ENCODE measurements at places on chromosomes 5 and 9.

GRCh38 chr5:178319541-178320041, 87.0 kb upstream of the PHYKPL start:
- peak; percentile 79 for DNase-seq

DNA sequence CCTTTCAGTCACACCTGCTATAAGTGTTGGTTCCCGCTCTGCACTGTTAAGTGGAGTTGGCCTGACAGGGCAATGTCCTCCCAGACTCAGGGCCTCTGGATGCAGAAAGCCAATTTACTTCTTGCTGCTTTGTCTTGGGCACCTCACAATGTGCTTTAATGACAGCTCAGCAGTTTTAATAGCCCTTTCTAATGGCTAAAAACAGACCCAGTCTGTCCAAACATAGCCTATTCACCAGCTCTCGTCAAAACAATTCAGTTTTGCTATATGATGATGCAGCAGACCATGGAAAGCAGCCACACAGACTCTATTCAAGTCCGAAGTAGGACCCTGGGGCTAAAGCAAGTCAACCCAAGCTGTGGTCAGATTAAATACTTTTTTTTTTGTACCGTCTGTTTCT, 529.1 kb upstream of the SEMA6A start:
- no peak for DNase-seq

DNA sequence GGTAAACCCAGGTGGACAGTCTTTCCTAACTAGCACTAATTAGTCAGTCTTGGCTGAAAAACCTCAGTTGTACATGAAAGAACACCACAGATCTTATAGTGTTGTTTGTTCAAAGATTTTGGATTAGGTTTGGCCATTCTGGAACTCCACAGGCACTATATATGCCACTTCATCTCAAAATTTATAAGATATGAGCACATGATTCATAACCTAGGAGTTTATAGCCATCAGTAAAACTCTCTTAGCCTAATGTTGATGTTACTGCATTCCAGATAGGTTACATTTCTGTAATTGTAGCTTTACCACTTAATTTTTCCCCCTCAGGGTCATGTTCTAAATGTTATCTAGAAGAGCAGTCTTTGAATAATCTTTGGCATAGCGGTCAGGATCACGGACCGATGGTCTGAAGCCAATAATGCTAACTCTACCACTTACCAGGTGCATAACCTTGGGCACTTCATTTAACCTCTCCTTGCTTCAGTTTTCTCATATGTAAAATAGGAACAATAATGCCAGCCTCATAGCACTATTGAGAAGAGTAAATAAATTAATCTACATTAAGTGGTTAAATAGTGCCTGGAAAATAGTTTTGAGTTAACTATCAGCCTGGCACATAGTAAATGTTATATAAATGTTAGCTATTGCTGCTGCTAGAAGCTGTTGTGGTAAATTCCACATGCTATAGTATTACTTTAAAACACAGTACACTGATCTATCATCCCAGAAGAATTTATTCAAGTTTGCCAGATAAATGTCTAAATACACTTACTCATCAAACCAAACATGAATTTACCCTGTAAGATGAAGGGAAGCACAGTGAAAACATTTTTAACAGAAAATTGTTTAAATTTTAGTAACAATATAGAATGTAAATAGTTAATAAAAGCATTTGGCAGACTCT, 743.9 kb downstream of the NR2F1-AS1 start:
- no peak for DNase-seq

- DNase-seq: peak; percentile 56
Measured at GRCh38 chr5:135944967-135945560, 9.7 kb downstream of the LECT2 start.

DNA sequence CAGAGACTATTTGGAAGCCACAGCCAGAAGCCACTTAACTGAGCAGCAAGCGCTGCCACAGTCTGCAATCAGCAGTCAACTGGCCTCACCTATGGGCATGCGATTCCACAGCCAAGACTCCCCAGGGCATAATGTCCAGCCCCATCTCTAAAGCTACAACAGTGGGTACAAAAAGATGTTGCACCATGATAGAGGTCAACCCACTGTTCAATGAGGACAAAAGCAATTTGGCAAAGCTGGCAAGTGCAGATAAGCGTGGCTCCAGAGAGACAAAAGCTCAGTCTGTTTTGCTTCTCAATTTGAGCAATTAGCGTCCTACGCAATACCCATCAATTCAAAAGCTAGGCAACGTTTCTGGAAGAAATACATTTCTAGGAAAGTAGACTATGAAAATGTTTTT, 3.2 kb downstream of the TAS2R1 start:
- DNase-seq: no peak

GRCh38 chr9:116102596-116102995, 51.0 kb upstream of the PAPPA start:
- DNase-seq: no peak

DNA sequence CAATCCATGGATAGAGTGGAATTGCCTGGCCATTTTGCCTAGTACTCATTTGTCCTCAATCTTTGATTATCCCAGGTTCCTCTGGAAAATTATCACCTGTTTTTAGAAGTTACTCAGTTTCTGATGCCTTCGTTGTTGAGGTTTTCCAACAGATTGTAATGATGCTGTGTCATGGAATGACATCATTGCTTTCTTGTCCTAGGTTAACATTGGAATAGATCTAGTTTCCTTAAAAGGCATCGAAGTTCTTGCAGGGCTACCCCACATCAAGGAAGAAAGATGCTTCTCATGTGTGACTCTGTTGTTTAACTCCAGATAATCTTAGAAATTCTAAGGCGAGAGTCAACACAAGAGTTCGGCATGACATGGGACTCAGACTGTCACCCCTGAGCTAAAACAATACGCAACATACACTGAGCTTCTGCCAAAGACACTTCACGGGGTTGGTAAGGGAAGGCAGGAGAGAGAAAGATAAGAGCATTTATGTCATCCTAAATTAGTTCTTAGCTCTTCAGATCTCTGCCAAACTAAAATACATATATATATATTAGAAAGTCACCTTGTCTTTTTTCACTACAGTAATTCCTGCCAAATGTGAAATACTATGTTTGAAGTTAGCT, 293.2 kb upstream of the WWC1 start:
- no peak for DNase-seq

GRCh38 chr5:157198277-157198986, 17.8 kb downstream of the ITK start:
- DNase-seq: no peak

DNA sequence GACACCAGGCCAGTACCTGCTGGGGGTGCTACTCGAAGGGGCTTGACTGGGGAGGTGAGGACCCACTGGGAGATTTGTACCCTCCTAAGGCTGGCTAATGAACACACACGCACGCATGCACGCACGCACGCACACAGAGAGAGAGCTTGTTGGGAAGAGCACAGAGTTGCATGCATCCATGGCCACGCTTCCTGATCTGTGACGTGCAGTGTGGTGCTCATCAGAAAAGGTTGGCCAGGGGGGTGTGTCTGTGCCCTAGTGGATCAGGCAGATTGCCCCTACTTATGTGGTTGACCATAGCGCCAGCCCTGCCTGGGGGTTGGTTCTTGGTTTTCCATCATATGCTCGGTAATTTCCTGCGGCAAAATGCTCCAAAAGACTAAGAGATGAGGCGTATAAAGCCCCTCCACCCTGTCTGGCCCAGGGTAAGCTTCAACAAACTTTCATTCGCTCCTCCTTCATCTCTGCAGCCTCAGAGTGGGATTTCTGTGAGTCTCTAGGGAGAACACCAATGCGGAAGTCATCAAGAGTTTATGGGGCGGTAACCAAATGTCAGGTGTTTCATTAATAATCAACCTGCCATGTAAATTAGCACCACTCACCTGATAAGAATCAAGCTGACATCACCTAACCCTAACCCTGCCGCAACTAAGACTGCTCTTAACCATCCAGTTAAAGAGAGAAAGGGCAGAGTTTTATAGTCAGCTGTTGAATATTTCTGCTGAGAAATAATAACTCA, 8.0 kb upstream of the GFI1B start:
- DNase-seq: no peak

DNA sequence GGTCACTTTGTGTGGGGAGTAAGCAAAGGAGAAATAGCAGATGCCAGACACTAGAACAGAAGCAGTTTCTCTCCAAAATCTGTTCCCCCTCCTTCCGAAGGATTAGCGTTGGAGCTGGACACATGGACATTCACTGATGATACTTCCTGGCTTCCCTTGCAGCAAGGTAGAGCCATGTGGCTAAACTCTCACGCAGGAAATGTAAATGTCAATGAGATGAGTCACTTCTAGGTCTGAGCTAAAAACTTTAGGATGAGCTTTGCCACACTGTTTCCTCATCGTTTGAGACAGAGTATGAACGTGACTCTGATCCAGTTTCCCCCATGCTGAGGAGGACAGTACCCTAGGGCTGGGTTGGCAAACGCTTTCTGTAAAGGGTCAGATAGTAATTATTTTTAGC, 5.1 kb downstream of the BHMT2 start:
- no peak for DNase-seq

- DNase-seq: no peak
Measured at GRCh38 chr9:69815313-69815712, 5.3 kb upstream of the CFAP95 start.

All from H7 (cell line).